ENCODE measurements at places on chromosomes 3 and 15.

DNA sequence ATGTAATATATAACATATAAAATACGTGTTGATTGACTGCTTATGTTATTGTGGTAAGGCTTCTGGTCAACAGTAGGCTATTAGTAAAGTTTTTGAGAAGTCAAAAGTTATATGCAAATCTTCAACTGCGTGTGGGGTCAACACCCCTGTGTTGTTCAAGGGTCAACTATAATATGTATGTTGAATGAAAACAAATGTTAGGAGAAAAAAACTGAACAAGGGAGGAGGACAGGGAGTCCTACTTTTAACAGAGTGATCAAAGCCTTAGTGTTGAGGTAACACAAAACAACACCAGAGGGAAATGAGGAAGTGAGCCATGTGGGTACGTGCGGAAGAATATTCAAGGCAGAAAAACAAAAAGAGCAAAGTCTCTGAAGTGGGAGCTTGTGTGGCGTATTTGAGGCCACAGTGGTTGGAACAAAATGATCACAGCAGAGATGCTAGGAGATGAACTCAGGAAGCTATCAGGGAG is 62.5 kb downstream of the SFMBT1 start:
- DNase-seq: peak; percentile 25

DNA sequence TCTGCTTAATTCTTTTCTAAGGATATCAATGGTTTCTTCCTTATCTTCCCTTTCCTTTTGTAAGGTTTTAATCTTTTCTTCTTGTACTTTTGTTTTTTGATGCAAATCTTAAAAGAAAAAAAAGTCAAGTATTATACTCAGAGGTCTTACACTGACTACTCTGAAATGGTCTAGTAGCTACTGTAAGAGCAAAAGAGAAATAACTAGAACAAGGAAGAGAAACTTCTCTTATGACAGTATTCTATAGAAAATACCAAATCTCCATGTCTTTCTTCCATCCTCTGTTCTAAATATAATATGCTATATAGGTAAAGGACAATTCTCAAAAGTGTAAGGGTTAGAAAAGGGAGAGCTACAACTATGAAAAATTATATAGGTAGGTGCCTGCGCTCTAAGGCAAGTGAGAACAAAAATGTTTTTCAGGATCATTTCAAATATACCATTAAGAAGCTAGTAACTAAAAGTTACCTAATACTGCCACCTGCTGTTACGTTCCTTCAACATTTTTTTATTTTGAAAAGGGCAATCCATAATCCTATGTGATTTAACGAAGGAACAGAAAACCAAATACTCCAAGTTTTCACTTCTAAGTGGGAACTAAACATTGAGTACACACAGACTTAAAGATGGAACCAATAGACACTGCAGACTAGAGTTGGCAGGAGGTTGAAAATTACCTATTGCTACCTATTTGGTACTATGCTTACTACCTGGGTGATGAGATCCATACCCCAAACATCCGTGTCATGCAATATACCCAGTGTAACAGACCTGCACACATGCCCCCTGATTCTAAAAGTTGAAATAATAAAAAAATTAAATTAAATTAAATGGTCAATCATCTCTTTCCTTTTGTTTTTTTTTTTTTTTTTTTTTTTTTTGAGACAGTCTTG is 36.7 kb downstream of the CIP2A start:
- no peak for DNase-seq

DNA sequence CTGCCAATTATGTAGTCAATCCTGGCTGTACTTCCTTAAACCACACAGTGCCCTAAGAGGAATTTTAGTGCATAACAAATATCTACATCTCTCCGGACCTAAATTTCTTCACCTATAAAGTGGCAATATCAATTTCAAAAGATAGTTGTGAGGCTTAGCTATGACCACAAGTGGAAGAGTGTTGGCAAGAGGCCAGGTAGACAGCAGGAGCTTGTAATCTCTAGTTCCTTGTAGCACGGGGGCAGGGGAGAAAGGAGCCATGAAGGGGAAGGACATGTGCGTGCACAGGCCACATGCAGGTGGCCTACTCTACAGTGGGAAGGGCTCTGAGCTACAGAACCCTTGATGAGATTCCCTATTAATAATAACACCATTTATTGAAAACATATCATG is 269.7 kb downstream of the ABHD5 start:
- DNase-seq: no peak

- no peak for DNase-seq
These were observed at the start of gene SLC6A11 for GRCh38 chr3:10816019-10816862. Gene SLC6A11, plus strand, starts transcription at chr3:10816228. Its CDS starts 38 bp downstream, at chr3:10816266.

DNA sequence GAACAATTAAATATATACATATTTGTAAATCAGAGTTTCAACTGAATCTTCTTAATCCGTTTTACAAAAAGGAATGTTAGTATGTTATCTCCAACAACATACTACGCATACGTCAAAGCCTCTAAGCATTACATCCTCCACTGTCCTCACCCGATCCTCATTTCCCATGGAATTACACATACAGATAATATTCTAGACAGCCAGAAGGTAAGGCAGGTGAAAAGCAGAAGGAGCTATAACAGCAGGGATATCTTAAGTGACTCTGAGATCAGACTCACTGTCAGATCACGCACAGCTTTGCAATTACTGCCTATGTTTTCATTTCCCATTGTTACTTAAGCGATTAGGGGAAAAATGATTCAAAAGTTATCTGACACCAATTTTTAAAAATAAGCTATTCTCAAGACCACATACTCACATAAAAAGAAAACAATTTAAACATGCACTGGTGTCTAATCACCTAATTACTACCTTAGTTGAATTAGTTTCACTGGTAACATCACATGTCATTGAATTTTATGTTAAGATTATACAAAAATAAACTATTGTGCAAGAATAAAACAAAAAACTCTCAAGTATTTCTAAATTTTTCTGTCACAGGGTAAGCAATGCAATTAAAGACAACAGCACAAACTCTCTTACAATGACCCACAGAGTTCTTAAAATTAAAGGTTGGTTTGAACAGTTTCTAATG is 92.8 kb downstream of the TBL1XR1 start:
- no peak for DNase-seq

DNA sequence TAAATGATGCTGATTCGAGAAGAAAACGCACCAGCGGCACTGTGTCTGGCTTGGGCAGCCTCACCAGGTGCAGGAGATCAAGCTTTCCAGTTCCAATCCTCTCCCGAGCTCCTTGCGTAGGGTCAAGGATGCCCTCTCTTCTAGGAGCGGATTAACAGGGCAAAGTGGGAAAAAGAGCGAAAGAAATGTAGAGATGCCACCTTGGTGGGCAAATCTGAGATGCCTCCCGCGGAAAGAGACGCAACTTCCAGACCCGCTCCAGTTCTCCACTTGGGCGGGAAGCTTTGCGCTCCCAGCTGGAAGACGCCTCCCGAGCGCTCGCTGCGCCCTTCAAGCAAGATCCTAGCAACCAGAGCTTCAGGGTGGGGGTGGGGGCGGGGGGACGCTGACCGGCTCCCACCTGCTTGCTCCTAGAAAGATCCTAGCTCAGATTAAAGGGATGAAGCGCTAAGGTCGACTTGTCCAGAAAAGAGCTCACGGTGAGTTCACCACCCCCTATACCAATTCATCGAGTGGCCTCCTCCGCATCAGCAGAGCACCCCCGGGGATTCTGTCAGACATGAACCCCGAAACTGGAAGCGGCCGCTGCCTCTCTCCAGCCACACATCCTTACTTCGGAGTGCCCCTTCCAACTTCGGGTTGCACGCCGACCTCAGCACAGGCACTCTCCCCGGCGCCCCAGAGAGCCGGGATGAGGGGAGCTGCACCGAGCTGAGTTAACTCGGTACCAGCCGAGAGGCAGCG is 769 bp downstream of the TAFA4 start:
- no peak for DNase-seq

- no peak for DNase-seq
These were observed 120.9 kb downstream of the LIPC start for GRCh38 chr15:58552505-58553364.

GRCh38 chr3:149188494-149188893 is 33.1 kb downstream of the CP start:
- DNase-seq: no peak

- DNase-seq: no peak
These were observed 453.2 kb downstream of the EPHB1 start for GRCh38 chr3:135248213-135248612.

DNA sequence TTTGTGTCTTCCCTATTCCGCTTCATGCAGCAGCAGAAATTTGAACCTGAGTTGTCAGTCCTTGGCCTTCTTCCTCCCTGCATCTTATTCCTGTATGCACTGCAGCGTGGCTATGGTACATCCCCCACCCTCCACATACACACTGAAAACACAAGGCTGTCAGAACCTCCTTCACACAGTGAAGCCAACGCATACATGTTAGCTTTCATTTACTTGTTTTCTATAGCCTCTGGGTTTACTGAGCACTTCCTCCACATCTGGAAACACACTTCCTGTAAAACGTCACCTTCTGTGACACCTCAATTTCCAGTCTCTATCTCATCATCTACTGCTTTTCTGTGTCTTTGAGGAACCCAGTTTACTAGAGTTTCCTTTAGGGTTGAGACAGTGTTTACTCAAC is 47.0 kb downstream of the SUSD5 start:
- DNase-seq: no peak

DNA sequence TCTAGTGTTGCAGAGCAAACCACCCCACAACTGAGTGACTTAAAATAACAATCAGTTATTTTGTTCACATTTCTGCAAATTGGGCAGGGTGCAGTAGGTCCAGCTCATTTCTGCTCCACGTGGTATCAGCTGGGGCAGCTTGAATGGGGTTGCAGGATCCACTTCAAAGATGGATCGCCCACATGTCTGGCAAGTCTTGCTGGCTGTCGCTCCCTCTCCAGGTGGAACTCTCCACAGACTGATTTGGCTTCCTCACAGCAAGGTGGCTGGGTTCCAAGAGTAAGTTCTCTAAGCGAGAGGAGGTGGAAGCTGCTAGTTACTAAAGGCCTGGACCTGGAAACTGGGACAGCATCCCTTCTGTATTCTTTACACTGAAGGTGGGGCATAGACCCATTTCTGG is 213.3 kb downstream of the SLC9A9 start:
- DNase-seq: no peak

GRCh38 chr3:58117561-58118181 is 93.1 kb downstream of the DNASE1L3 start:
- no peak for DNase-seq

DNA sequence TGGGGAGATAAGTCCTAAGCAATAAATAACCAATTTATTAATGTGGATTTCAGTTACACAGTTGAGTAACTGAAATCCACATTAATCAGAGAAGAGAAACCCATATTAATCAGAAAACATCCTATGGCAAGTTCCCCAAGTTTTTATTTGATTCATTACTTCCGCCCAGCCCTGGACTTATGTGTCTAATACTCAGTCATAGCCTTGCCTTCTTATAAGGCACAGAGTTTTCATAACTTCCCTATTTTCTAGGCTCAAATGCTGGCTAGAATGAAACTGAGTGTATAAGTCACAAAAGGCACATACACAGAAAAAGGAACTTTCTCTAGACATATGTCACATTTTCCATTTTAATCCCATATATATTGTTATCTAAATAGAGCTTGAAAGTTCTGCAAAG is 28.8 kb downstream of the CD47 start:
- no peak for DNase-seq

GRCh38 chr3:189710620-189711402 is 79.6 kb downstream of the TP63 start:
- DNase-seq: no peak

All from effector memory CD4-positive, alpha-beta T cell (primary cell).